Lower lobe of right lung (tissue), 2 donors: ENCODE measurements at places on chromosomes 13 and 19. TPM values are rescaled to one million over a fixed set of nuclear protein-coding genes. Genes with fewer than 3 reads are reported as not detected.

IRGC gene
- total RNA-seq: not detected

STOML3 gene
- total RNA-seq: 2.7 TPM

POLR2E gene
- 158 TPM for total RNA-seq

HRC gene
- 1.8 TPM for total RNA-seq

MAN2B1 gene
- total RNA-seq: 251 TPM

ZNF66 gene
- 7.6 TPM for total RNA-seq

GRCh38 chr19:3080286-3080685 is 13.9 kb upstream of the GNA11 start:
- H3K4me3 ChIP-seq: no peak overlapping the region
- DNase-seq: no peak
- peak overlapping the region; percentile 24 for H3K27ac ChIP-seq
- no peaks in the 10 kb centered on the region for H3K27me3 ChIP-seq

DNA sequence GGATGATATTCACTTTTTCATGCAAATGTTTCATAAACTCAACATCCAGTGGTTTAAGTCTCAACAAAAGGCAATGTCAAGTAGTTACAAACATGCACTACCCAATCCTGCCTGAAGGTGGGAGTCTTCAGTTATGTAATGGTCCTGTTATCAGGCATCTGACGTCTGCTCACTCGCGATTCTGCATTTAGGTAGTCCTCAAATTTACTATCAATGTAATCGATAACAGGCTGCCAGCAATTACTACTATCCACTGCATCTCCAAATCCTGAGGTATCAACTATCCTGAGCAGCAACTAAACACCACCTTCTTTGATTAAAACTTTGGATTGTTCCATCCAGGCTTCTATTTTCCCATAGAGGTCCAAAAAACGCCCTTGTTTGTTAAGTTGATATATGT is 51.2 kb downstream of the NLRP12 start:
- H3K27ac ChIP-seq: no peak overlapping the region
- H3K4me1 ChIP-seq: peaks cover 3% of the 10 kb centered on the region
- H3K27me3 ChIP-seq: no peaks in the 10 kb centered on the region
- no peak overlapping the region for H3K4me3 ChIP-seq
- DNase-seq: peak; percentile 24

GRCh38 chr19:43751466-43752220 is 3.1 kb downstream of the SMG9 start:
- H3K27ac ChIP-seq: no peak overlapping the region
- H3K36me3 ChIP-seq: peaks cover 49% of the 10 kb centered on the region
- H3K27me3 ChIP-seq: no peaks in the 10 kb centered on the region
- no peak overlapping the region for H3K4me3 ChIP-seq
- peaks cover 42% of the 10 kb centered on the region for H3K4me1 ChIP-seq
- DNase-seq: no peak

GRCh38 chr19:470701-471100 is 9.9 kb upstream of the SHC2 start:
- H3K27me3 ChIP-seq: no peaks in the 10 kb centered on the region
- H3K36me3 ChIP-seq: no peaks in the 10 kb centered on the region
- H3K27ac ChIP-seq: no peak overlapping the region
- DNase-seq: no peak
- no peak overlapping the region for H3K4me3 ChIP-seq
- H3K4me1 ChIP-seq: no peaks in the 10 kb centered on the region
